ENCODE measurements at places on chromosomes 2 and 18.

- no peak for DNase-seq
These were observed 91.8 kb downstream of the CABLES1 start for GRCh38 chr18:23226930-23227725.

GRCh38 chr2:192953116-192953515 is 758.4 kb upstream of the TMEFF2 start:
- DNase-seq, result no peak

- no peak for DNase-seq
These were observed 114.3 kb upstream of the ARL4C start for GRCh38 chr2:234611209-234611608.

- DNase-seq, result no peak
These were observed 8.5 kb downstream of the OTX1 start for GRCh38 chr2:63058921-63059792.

DNA sequence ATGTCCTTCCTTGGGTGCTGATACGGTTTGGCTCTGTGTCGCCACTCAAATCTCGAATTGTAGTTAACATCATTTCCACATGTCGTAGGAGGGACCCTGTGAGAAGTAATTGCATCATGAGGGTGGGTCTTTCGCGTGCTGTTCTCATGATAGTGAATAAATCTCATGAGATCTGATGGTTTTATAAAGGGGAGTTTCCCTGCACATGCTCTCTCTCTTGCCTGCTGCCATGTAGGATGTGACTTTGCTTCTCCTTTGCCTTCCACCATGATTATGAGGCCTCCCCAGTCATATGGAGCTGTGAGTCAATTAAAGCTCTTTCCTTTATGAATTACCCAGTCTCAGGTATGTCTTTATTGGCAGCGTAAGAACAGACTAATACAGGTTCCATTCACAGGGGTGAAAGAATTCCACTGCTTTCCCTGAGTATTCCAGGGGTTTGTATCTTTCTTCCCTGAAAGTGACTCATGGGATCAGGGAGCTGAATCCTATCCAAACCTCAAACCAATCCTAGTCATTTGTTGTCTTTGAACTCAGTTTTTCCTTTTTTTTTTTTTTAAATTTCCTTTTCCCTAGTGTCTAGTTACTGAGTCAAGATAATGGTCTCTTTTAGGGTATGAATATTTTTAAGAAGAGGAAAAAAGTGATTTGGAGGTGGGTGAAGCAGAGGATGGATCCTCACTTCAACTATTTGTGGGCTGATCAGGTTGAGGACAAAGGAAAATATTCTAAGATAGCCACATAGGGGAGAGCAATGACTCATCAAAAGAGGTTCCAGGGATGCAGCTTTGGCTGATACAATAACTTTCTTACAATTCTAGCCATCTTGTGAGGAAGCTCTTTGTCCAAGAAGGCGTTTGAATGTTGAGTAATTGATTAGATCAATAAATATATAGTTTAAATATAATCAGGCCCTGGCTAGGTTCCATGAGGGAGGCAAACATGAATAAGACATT is 19.5 kb upstream of the KCNE4 start:
- DNase-seq, result no peak

GRCh38 chr2:64850642-64851041 is 138.6 kb upstream of the SLC1A4 start:
- no peak for DNase-seq

DNA sequence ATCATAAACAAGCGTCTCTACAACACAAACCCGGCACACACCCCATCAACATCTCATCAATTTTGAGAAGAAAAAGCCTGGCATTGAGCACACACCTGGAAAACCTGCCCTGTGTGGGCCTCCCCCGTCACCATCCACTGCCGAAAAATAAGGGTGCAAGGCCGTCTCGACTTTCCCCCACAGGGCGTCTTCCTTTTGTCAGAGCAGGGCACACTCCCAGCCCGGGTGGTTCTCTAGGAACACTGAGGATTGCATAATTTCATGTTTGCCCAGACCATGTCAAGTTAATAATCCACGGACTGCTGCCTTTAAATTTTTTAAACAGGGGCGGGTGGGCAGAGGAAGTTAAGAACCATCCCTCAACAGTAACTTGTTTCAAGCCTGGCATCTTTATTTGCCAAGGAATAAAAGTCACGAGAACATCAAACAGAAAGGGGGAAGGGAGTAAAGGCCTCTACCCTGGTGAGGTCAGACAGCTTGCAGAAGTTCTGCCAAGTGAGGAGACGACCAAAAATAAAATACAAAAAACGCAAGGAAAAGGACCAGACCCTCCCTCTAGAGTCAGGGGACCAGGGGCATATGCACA is 2.1 kb downstream of the TFCP2L1 start:
- no peak for DNase-seq

DNA sequence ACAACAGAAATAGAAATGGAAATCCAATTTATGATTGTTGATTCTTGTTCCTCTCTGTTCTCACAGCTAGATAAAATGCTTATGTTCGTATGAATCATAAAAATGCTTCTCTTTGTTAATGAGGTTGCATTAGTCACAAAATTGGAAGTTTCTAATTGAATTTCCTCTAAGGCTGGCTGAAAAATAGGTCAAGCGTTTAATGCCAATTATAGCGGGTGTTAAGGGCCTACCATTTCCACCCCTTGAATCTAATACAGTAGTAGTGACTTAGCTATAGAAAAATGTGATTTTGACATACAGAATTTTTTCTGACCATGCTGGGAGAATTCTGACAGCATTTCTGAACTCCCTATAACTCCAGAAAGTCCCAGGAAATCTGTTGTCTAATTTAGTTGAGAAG is 107.1 kb downstream of the TTN start:
- no peak for DNase-seq
